Activated T-cell treated with anti-CD3 and anti-CD28 coated beads, Interleukin-2, amount 50 U/mL, for 72 hours (primary cell): ENCODE measurements at places on chromosomes 1 and 21. TPM values are rescaled to one million over a fixed set of nuclear protein-coding genes. Genes with fewer than 3 reads are reported as not detected.
A peak's percentile ranks its signal among the peaks of the same experiment; 100 is the strongest.

GRCh38 chr21:45478115-45478801, 64.0 kb downstream of the SLC19A1 start:
- H3K4me3 ChIP-seq = peak overlapping the region; percentile 87
- peak; percentile 82 for DNase-seq
- no peaks in the 10 kb centered on the region for H3K36me3 ChIP-seq

- no peak overlapping the region for H3K4me3 ChIP-seq
- H3K4me1 ChIP-seq = no peaks in the 10 kb centered on the region
- H3K36me3 ChIP-seq = peaks cover 3% of the 10 kb centered on the region
- H3K27me3 ChIP-seq = no peaks in the 10 kb centered on the region
- DNase-seq = no peak
Observed at GRCh38 chr1:43439781-43440180, 13.9 kb downstream of the HYI start.

- peaks cover 16% of the 10 kb centered on the region for H3K27me3 ChIP-seq
- H3K4me1 ChIP-seq = peaks cover 11% of the 10 kb centered on the region
- H3K27ac ChIP-seq = no peak overlapping the region
- no peak for DNase-seq
- H3K4me3 ChIP-seq = no peak overlapping the region
Observed at GRCh38 chr1:55364216-55364615, 149.1 kb upstream of the USP24 start.

DNA sequence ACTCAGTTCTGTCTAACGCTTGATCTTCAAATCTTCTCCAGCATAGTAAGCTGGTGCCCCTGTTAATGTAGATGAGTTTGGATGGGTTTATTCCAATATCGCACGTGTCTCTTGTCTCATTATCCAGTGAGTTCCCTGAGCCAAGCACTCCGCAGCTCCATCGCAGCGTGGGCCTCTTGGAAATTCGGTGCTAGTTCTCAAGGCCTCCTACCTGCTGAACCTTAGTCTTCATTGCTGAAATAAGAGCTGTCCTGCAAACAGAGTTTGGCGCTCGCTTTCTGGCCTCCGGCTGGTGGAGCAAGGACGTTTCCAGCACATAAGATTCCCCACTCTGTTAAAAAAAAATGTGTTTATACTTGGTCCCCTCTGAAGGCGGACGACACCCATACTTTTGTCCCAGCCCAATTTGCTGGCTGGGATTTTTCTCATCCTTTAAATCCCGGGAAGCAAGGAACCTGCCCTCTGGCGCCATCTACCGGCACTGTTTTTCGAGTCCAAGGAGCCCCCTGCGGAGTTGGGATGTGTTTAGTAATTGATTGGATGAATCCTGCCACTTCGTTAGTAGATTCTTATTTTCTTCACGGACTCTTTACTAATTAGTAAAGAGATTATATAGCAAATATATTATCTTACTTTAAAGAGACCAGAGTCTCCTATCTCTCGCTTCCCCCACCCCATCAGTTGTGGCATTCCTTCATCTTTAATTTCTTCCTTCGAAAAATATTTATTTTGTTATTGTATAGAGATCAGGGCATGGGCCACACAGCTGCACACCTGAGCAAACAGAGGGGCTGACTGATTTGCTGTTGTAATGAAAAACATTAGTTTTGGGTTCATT, 14.7 kb downstream of the JUN start:
- H3K36me3 ChIP-seq = no peaks in the 10 kb centered on the region
- peaks cover 20% of the 10 kb centered on the region for H3K4me1 ChIP-seq
- H3K4me3 ChIP-seq = peak overlapping the region; percentile 24
- peak overlapping the region; percentile 60 for H3K27ac ChIP-seq

GRCh38 chr1:152941037-152941711, 5.8 kb upstream of the SPRR5 start:
- H3K4me3 ChIP-seq = no peak overlapping the region
- H3K27me3 ChIP-seq = no peaks in the 10 kb centered on the region
- no peaks in the 10 kb centered on the region for H3K4me1 ChIP-seq

GRCh38 chr1:202270871-202271326, 70.8 kb downstream of the UBE2T start:
- no peak for DNase-seq
- H3K4me3 ChIP-seq = no peak overlapping the region
- no peaks in the 10 kb centered on the region for H3K4me1 ChIP-seq
- H3K36me3 ChIP-seq = no peaks in the 10 kb centered on the region
- peaks cover 12% of the 10 kb centered on the region for H3K27me3 ChIP-seq
- no peak overlapping the region for H3K27ac ChIP-seq

DNA sequence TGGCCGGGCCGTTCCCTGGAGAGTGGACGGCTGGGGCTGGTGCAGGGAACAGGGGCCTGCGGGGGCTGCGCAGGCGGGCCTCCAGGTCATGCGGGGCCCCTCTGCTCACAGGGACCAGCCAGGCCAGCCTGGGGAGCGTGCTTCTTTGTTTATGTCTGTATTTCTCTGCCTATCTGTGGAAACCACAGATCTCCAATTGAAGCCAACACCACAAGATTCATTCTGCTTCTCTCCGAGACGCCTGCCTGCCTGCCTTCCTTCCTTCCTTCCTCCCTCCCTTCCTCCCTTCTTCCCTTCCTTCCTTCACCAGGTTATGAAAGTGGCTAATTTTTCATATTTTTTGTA, 39.9 kb upstream of the HMGN1 start:
- no peak for DNase-seq
- H3K27me3 ChIP-seq = no peaks in the 10 kb centered on the region
- H3K27ac ChIP-seq = no peak overlapping the region
- H3K4me1 ChIP-seq = peaks cover 46% of the 10 kb centered on the region

- H3K4me1 ChIP-seq = peaks cover 5% of the 10 kb centered on the region
- no peaks in the 10 kb centered on the region for H3K27me3 ChIP-seq
- H3K4me3 ChIP-seq = peak within 1 kb of the TSS; percentile 79
- no peak within 1 kb of the TSS for H3K27ac ChIP-seq
Observed at GRCh38 chr1:241999026-241999425, at the start of gene MAP1LC3C. TSS of gene MAP1LC3C (minus strand) at chr1:241999098. CDS start at chr1:241999008, 90 bp downstream.

DNA sequence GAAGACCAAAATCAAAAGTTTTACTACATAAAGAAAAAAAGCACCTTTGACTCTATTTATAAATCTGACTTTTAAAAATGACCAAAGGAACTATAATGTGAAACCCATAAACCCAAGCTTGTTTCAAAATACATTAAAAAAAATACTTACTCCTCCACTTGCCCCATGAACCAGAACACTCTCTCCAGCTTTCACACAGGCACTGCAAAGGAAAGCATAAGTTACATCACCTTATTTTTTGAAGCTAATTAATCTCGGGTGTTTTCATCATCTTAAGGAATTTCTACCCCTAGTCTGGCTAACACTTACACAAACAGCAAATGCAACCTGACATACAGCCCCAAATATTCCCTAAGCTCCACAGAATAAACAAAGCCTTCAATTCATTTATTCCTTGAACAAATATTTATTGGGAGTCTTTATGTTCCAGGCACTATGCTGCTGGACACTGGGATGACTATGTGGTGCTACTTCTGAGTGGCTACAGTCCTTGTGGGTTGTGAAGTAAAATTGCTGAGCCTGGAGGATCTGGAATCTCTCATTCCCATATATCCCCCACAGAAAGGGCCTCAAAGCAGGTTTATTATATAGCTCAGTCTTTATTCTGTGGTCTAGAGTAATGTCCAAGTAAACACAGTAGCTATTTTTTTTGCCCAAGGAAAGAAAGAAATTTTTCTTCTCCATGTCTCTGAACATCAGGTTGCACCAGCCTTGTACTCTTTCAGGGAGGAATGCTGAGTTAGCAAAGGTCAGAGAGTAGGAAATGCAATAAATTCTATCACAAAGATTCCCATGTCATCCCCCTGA, 18.2 kb downstream of the CRYZ start:
- no peaks in the 10 kb centered on the region for H3K36me3 ChIP-seq
- no peak overlapping the region for H3K4me3 ChIP-seq
- H3K27ac ChIP-seq = no peak overlapping the region
- H3K4me1 ChIP-seq = no peaks in the 10 kb centered on the region

YY1AP1 gene
- 94.5 TPM for total RNA-seq

DNA sequence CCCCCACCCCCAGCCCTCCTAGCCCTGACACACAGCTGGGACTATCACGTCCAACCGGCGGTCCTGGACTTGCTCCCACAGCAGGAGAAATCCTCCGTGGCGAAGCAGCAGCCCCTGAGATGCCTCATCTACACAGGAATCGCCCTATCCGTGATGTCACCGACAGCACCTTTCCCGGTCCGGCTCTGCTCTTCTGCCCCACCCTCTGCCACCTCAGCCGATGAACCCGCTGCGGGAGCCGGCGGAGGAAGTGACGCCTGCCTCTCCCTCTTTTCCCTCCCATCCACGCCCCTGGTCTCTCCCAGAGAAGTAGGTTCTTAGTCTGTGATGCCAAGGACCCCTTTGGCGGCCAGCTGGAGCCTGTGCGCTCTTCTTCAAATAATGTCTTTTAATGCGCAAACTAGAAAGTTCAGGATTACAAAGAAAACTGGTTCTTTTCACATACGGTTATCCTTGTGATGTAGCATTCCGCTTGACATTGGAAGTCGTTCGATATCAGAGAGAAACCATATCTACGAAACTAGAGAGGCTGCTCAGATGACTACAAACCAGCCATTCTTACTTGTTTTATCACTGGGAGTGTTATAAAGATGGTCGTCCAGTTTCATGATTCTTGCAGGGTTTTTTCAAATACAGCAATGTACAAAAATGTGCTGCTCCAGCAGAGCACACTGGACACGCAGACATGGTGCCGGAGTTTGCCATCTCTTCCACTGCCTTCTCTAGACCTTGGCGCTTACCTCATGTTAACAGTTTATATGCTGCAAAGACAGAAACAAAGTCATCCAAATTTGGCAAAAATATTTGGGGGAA, 120.3 kb downstream of the PPIAL4G start:
- no peaks in the 10 kb centered on the region for H3K36me3 ChIP-seq
- peak overlapping the region; percentile 80 for H3K4me3 ChIP-seq
- H3K4me1 ChIP-seq = peaks cover 66% of the 10 kb centered on the region
- H3K27ac ChIP-seq = no peak overlapping the region

GRCh38 chr1:51839094-51839493, 39.4 kb downstream of the NRDC start:
- H3K27me3 ChIP-seq = no peaks in the 10 kb centered on the region
- DNase-seq = no peak
- H3K36me3 ChIP-seq = peaks cover 16% of the 10 kb centered on the region
- H3K4me1 ChIP-seq = peaks cover 16% of the 10 kb centered on the region
- peak overlapping the region; percentile 65 for H3K27ac ChIP-seq

KRTAP7-1 gene
- not detected for total RNA-seq

DNASE2B gene
- not detected for total RNA-seq

SELL gene
- total RNA-seq = 331 TPM

GJB3 gene
- not detected for total RNA-seq

GRCh38 chr1:15674386-15675159, 9.5 kb upstream of the PLEKHM2 start:
- H3K4me1 ChIP-seq = peaks cover 9% of the 10 kb centered on the region
- H3K36me3 ChIP-seq = no peaks in the 10 kb centered on the region
- no peaks in the 10 kb centered on the region for H3K27me3 ChIP-seq
- H3K4me3 ChIP-seq = no peak overlapping the region
- DNase-seq = no peak
